ENCODE measurements at places on chromosomes 12 and 14.
A peak's percentile ranks its signal among the peaks of the same experiment; 100 is the strongest.

DNA sequence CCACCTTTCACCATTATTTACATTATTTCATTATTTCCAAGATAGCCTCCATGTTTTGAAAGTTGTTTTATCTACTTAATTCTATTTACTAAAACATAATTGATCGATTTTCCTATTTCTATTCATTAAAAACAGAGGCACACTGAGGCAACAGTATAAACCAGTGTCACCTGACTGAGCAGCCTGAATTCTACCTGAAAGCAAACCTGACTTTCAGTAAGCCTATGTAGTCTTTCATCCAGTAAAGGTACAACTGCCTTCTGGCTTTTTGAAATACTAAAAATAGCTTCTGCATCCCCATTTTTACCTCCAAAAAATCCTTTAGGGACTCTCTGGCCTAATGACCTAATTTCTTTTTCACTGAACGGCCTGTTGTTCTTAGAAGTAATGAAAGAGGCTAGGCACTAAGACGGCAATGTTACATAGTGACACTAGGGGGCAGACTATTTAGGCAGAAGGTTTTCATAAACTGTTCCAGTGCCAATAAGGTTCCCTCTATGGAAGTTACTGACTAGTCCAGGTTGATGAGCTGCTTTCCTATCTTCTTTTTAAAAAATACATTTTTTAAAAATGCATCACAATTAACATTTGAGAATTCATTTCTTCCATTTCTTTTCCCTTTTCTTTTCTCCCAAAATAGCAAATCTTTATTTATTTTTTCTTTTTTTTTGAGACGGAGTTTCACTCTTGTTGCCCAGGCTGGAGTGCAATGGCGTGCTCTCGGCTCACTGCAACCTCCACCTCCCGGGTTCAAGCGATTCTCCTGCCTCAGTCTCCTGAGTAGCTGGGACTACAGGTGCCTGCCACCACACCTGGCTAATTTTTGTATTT lies 17.5 kb downstream of the ANAPC5 start:
- DNase-seq = peak; percentile 77

- DNase-seq = no peak
Measured at GRCh38 chr12:54571193-54572188, 17.0 kb downstream of the PPP1R1A start.

DNA sequence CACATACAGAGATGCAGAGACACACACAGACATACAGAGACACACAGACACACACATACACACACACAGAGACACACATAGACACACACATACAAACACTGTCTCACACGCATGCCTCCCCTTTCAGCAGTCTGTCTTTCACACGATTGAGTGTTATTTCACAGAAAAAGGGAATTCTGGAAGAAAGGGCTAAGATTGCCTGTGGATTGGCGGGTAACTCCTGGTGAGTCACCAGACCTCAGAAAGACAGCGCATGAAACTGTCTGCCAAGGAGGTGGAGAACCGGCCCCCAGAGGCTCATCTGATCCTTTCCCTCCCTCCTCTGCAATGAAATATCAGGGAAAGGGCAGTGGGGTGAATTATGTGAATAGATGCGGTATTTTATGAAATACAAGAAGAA lies 127.2 kb upstream of the GSC start:
- DNase-seq = no peak

DNA sequence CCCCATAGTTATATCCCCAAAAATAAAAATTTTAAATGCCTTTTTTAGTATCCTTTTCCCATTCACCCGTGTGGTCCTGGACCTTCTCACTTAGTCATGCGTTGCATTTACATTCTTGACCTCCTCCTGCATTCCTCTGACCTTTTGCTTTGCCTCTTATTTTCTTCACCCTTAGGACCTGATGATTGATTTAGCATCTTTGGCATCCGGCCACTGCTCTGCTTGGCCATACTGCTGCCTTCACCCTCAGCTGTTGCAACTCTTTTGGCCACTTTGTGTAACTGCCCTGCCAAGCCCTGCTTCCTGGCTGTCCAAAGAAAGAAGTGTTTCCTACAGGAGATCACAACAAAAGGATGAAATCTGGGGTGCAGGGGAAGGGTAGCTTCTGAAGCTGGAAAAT lies 48.8 kb upstream of the SLC38A4 start:
- DNase-seq = no peak

DNA sequence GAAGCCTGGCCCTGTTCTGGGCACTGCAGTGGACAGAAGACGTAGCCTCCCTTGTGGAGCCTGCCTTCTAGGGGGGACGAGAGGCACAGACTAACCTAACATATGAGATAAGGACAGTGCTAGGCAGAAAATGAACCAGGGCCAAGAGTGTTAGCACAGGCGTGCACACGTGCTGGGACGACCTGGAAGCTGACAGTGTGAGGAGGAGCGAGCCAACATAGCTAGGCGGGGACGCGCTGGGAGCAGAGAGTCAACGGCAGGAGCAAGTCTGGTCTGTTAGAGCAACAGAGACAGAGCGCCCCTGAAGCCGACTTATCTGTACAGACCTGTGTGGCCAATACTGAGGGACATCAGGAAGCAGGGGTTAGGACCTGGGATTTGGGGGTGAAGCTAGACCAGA lies 8.0 kb downstream of the PXMP2 start:
- DNase-seq = no peak

GRCh38 chr12:102957339-102958050 lies at the start of gene ASCL1:
TSS of gene ASCL1 (plus strand) at chr12:102957674. CDS start at chr12:102958245, 571 bp downstream.
- DNase-seq = no peak

DNA sequence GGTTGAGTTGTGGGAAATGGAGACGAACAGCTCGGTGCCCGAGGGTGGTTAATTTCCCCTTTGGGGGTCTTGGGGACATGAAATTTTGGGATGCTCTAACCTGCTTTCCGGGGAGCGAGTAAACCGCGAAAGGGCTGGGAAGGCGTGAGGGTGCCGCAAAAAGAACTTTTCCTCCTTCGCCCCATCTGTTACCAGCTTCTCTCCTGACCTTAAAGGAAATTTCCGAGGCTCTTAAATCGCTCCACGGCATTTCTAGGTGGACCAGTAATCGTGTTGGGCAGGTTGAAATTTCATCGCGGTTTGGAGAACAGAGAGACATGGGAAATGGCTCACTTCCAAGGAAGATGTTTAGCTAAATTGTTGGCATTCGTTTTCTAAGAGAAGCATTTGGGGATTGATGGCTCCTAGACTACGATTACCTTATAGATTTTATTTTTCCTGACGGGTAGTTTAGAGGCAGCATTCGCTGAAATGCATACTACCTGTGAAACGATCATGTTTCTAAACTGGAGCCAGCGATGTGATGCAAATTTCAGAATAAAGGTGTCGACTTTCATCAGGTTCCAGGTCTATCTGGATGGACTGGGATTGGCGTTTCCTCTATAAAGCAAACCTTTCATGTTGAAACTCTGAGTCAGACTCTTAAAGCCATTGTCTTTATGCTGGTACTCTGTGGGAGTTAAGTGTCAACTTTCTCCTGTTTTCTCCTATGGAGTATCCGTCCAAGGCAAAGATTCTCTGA lies 414.5 kb downstream of the PCNX1 start:
- DNase-seq = no peak

DNA sequence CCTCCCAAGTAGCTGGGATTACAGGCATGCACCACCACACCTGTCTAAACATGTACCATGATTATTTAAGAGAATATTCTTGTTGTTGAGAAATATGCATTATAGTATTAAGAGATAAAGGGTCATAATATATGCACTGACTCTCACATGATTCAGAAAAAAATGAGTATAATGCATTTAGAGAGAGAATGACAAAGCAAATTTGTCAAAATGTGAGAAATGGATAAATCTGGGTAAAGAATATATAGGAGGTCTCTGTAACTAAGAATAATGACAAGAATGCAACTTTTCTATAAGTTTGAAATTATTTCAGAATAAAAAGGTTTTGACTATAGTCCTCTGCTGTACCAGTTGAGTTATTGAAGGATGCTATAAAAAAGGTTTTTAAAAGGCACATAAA lies 28.1 kb upstream of the ZNF740 start:
- DNase-seq = no peak

DNA sequence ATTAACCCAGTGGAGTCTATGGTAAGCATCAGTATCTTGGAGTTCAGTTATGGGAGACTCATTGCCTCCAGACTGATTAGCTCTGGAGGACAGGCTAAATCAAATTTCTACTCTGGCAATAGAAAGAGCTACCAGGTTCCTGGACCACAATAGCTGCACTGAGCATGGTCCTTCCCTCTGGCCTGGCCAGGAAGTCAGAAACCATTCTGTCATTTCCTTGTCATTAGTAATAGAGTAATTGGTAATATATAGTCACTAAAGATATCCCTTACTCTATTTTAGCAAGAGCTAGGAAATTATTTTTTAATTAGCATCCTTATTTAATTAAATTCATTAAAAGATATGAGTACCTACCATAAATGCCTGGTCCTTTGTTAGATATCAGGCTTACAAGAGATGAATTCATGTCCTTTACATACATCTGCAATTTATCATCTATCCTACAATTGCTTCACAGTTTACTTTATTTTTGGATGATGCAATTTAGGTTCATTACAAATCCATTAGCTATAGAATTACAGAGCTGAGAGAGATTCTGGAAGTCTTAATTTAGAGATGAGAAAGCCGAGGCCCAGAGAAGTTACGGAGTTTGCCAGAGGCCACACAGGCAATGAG lies 23.7 kb upstream of the TDRD9 start:
- no peak for DNase-seq

DNA sequence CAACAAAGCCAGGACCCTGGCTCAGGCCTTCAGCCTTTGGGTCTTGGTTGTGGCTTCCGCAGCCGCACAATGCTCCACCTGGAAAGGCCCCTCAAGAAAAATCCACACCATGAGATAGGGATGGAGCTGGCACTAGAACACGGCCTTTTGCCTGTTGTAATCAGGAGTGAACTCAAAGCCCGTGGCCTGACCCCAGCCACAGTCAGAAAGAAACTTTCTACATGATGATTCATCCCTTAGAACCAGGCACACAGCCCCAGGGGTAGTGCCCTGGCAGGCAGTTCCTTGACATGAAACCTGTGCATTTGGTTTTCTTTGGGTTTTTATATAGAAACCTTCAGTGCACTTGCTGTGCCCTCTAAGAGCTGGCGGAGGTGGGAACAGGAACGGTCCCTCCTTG lies 5.1 kb downstream of the CLMN start:
- DNase-seq = no peak

GRCh38 chr12:4957761-4958160 lies 48.1 kb downstream of the KCNA1 start:
- DNase-seq = no peak

DNA sequence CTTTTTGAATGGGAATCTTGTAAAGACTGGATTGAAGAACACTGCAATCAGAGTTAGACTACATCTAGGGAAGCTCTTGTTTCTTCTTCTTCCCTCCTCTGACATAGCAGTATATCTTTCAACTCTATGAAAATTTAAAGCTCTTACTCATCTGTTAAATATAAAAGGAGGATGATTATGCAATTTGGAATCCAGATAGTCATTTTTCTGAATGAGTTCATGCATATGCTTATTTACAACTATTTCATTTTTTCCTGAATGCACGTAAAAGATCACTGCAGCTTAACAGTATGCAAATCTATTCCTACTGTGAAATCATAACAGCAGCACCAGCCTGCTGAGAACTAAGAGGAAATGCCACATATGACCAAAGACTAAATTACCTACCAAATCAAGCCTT lies 133.5 kb upstream of the TMCC3 start:
- no peak for DNase-seq

DNA sequence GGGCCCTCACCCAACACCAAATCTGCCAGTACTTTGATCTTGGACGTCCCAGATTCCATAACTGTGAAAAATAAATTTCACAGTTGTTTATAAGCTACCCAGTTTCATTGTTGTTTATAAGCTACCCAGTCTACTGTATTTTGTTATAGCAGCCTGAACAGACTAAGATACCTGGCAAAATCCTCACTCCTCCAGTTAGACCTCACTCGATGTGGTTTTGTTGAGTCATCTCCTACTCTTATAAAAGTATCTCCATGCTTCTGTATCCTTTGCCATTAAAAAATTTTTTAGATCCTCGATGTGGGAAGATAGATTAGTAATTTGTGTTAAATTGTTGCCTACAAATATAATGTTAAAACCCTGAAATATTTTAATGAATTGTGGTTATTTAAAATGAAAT lies 16.0 kb downstream of the TXNDC16 start:
- DNase-seq = no peak

- no peak for DNase-seq
Measured at GRCh38 chr12:116306506-116306905, 29.0 kb upstream of the MED13L start.

GRCh38 chr14:78450669-78451318 lies 280.6 kb downstream of the NRXN3 start:
- DNase-seq = no peak

DNA sequence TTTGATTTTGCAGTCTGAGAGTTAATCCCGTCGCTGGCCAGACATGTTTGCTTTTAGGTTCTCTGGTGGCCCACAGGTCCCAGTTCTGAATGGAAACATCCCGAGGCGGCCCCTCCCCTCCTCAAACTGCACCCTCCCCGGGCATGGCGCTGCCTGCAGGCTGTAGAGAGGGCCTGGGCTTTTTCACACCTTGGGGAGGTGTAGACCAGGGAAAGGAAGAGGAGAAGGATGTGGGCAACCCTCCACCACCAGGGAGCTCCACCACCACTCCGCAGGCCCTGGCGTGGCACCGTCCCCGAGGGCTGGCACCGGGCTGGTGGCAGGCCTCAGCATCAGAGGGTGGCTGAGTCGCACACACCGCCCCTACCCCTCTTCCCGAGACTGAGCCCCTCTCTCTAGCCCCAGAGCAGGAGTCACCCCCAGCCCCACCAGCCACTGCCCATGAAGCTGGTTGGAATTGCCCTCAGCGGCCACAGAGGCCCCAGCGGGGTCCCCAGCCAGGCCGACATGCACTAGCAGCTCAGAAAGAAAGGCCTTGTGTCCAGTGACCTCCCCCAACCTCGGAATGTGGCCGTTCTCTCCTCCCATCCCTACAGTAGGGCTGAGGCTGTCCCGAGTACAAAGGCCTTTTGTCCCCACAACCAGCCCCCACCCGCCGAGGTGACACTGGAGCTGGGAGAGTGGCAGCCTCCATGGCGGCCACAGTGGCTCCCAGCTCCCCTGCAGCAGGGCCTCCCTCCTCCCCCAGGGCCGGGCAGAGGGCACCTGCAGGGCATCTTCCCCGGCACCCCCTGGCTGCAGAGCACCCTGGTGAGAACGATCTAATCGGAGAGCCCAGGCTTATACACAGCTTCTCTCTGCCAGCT lies 23.5 kb upstream of the INF2 start:
- DNase-seq = peak; percentile 60

Measured in hematopoietic multipotent progenitor cell treated with erythropoietin and hydrocortisone succinate and interleukin-3 and kit ligand, for 15 days (in vitro differentiated cells).